ENCODE measurements at places on chromosomes 1 and 21.

DNA sequence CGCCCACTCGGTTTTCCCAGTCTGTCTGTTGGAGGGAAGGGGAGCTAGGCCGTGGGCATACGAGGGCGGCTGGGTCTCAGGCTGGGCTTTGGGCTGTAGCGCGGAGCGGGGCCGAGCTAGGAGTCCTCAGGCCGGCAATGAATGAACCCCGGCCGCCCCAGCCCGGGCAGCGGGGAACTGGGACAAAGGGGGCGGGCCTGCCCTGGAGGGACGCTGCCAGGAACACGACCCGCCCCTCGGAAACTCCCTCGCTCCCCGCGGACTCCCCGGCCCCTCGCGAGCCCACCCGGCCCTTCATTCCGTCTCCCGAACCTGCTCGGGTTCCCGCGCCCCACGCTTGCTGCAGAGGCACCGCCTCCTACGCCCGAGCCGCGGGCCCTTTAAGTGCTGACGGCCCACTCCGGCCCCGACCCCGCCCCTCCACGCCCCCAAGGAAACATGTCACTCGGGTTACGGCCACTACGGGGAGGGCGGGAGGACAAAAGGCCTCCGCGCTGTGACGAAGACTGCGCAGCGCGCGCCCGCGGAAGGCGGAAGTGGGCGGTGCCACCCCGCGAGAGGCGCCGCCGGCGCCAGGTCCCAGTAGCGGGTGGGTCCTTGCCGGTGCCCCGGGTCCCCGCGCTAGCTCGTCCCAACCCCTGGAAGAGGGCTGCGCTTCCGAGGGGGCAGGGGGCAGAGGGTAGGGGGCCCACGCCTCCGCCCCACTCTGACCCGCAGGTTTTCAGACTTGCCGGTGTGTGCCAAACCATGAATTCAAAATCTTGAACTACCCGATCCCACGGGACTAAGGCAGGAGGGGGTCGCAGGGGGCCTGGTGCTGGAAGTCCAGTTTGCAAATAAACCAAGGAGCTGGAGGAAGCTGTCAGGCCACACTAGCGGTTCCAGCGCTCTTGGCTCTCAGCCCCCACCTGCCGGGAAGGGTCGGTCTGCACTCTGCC, at the start of gene GALE:
Gene GALE, minus strand, starts transcription at position 355 of the 938 bp plus-strand sequence. CDS start 1,747 bp downstream, outside the sequence.
- DNase-seq = peak; percentile 99

DNA sequence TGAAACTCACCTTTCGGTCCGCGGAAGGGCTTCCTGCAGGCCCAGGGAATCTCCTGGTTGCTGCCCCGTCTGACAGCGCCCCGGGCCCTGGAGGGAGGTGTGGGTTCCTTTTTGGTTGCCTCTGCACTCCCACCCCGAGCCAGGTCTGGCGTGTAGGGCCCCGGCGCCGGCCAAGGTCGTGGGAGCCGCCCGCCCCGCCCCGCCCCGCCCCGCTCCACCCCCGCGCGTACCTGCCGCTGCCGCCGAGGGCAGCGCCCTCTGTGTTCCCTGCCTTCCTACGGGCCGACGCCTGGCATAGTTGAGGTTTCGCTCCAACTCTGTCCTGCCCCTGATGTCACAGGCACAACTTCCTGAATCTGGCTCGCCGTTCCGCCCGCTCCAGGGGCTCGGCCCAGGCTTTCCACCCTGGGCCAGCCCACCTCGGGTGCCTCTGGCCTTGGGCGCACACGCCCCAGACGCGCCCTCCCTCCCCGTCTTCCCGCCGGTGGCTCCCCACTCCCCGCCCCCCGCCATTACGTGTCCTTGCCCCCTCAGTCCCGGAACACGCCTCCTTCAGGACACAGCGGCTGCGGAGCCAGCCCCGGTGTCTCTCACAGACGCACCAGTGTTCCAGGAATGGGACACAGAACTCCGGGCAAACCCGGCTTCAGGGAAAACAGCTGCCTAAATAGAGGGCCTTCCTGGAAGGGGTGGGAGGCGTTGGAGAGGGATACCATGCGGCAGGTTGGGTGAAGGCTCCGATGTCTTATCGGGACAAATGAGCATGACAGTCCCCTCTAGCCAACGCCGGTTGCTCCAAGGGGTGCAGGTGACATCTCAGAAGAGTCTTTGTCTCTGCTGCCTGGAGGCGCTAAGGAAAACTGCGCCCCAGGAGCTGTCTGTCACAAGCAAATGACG, at the start of gene KIAA0040:
Gene KIAA0040, minus strand, starts transcription at position 147 of the 897 bp plus-strand sequence. CDS start 31,763 bp downstream, outside the sequence.
- peak; percentile 91 for DNase-seq

DNA sequence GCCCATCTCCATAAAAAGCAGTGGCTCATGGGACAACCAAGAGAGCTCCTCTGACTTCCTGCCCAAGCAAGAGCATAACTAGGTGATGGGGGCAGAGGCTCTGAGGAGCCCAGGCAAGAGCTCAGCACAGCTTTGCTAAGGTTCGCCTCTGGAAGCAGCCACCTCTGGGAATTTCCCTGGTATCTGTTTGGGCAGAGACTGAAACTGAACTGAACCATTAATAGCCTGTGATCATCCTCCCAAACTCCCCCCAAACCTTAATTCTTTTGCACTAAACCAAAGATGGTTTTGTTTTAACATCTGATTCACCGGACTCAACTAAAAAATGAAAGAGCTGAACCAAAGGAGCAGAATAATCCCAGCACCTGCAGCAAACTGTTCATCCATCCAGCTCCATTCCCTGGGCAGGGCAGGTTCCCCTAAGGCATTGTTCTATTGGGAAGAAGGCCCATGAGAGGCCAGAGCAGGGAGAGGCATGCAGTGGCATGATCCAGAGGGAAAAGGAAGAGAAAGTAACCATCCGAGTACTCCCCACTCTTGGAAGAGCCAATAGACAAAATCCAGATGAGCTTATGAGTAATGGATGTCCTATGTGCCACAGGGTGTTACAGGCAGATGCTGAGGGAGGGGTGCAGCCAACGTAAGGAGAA, 77.8 kb upstream of the KAZN start:
- no peak for DNase-seq

- no peak for DNase-seq
These were observed 447.8 kb downstream of the PTPRU start for GRCh38 chr1:29684141-29684540.

DNA sequence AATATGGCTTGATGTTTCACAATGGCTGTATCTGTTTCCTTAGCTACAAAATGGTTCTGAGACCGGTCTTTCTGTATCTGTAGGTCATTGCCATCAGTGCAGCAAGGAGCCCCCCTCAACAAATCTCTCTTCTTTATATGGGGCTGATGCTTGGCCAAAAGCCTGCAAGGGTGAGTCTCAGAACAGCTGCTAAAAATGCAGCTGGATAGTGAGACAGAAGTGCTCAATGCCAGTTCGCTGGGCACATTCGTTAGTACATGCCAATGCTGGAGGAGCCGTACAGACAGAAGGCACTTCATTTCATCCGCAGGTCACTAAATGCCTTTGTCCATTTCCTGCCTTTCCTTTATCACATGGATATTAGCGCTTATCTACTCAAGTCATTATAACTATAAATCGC, 67.3 kb downstream of the RUNX1 start:
- DNase-seq = no peak

GRCh38 chr1:147062956-147063355, 109.3 kb downstream of the PRKAB2 start:
- DNase-seq = no peak

GRCh38 chr1:161153176-161153575, 602 bp upstream of the UFC1 start:
- no peak for DNase-seq

GRCh38 chr1:204672482-204673121, 12.9 kb downstream of the LRRN2 start:
- no peak for DNase-seq

DNA sequence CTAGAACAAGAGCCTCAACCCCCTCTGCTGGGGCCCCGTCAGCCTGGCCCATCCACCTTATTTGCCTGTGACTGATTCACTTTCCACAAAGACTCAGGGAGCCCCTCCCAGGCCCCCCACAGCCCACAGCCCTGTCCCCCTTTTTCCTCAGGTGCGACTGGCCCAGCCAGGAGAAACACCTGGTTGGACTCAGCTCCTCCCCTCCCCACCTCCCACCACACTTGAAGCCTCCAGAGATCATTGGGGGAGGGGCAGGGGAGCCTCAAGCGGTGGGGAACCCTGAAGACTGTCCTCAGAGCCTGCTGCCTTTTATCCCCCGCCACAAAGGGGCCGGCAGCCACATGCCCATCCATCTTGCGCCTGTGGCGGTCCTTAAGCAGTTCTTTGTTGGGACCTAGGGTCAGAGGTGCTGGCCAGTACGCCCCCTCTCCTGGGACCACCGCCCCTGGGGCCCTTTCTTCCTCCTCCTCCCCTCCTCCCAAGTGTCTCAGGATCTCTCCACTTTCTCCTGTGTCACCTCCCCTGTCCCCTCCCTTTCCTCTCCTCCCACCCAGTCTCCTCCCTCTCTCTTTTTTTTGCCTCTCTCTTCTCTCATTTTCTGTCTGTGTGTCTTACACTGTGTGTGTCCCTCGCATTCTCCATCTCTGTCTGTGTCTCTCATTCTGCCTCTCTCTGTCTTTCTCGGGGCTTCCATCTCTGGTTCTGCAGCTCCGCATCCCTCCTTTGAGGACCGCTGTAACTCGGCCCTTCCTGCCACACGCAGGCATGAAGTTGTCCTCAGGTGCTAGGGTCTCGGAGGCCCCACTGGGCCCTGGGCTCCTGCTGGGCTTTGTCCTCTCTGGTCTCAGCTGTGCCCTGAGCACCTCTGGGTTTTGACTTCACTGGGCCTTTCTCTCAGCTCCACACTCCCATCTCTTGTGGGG, 12.2 kb downstream of the CRABP2 start:
- DNase-seq = peak; percentile 92

GRCh38 chr1:236636017-236636416, 31.7 kb upstream of the HEATR1 start:
- DNase-seq = peak; percentile 39

GRCh38 chr1:152110365-152110859, 4.8 kb downstream of the TCHH start:
- DNase-seq = peak; percentile 71

DNA sequence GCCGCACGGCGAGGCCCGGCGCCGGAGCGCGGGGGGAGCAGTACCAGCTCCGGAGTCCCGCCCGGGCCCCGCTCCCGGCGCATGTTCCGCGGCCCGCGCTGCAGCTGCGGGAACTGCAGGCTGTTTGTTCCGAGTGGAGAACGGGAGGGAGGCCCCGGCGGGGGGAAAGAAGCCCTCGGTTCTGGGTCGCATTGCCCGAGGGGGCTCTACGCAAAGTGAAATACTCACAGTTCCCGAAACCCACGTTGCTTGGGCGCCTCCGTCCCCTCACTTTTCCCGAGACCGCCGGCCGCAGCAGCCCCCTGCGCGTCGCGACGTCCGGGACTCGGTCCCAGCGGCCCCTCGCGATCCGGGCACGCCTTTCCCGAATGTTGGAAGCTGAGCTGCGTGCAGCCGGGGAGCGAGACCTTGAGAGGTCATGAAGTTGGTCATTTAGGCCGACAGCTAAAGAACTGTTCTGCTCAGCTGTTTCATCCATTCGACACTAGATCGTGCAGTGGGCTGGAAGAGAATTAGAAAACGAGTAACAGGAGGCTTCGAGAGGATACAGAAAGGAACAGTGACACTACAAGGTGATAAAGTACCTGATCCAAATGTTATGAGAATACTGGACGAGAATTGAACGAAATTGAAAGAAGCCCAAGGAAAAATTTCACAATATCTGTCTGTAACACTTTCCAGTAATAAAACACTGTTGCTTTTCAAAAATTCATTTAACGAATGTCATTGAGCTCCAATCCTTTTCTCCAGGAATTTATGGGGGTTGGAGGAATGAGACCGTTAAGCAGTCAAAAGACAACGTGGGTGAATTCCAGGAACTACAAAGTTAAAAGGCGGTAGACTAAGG, 657 bp upstream of the LIN9 start:
- DNase-seq = peak; percentile 36

- DNase-seq = no peak
These were observed 271.7 kb upstream of the C1orf174 start for GRCh38 chr1:4171480-4172450.

DNA sequence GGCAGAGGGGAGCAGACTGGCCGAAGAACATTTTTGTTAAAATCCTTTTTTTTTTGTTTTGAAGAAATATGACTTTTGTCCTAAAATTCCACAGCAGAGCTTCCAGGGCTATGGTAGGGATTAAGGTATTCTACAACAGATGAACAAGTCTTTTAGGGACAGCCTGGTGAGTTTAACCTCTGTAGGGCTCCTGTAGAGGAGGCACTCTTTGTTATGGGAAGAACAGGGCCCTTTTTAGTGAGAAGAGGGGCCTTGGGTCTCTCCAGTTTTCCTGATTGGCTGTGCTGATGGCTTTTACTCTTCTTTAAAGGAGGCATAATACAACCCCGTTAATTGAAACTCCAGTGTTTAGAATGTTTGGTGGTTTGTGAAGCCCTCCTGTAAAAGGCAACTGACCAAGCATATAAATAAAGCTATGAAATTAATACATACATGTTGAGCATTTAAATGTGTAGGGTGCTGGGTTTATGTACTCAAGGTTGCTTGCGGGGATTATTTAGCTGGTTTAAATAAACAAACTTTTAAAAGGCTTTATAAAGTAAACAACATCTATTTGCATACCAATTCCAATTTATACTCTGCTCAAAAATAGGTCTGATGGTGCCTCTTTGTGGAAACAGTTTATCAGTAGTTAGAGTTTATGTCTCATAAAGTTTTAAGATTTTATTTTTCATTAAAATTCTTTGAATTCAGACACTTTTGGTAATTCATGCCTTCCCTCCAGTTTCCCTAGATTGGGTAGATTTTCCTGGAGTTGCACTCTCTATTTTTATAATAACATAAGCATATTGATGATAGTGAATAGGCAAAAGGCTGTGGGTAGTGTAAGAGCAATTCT, 46.5 kb downstream of the PBX1 start:
- DNase-seq = no peak

GRCh38 chr1:244839656-244840055, 4.2 kb downstream of the COX20 start:
- DNase-seq = peak; percentile 26

DNA sequence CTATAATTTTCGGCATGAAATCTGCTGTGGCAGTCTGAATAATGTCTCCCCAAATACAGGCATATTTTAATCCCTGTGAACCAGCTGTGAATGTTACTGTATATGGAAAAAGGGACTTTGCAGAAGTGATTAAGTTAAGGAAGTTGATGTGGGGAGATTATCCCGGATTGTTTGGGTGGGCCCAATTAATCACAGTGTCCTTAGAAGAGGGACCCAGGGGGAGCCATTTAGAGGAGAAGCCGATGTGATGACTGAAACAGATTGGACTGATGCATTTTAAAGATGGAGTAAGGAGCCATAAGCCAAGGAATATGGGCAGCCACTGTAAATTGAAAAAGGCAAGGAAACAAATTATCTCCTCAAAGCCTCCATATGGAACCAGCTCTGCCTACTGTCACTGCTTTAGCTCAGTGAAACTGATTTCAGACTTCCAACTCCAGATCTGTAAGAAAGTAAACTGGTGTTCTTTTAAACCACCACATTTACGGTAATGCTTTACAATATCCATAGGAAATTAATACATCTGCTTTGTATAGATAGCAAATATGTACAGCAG, 61.1 kb upstream of the GPR88 start:
- DNase-seq = no peak

DNA sequence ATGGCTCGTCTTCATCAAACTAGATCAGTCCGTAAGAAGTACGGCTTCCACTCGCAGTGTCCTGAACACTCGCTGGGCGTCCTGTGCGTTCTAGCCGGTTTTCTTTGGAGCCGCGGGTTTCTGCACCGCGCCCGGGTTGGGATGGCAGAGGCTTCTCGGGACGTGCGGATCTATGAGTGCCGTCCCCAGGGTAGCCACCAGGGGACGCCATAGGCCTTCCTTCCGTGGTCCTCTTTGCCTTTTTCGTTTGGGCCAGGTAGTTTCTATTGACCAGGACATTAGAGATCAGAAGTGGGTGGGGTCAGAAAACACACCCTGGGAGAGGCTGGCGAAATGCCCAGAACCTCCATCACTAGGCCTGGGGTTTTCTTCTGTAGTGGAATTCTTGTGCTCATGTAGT, 273.8 kb downstream of the FAM72C start:
- DNase-seq = peak; percentile 77
